ENCODE measurements at places on chromosomes 4 and X. TPM values are rescaled to one million over a fixed set of nuclear protein-coding genes. Genes with fewer than 3 reads are reported as not detected.

GRCh38 chrX:14030174-14030530, 460 bp upstream of the GEMIN8 start:
- DNase-seq = no peak

DNA sequence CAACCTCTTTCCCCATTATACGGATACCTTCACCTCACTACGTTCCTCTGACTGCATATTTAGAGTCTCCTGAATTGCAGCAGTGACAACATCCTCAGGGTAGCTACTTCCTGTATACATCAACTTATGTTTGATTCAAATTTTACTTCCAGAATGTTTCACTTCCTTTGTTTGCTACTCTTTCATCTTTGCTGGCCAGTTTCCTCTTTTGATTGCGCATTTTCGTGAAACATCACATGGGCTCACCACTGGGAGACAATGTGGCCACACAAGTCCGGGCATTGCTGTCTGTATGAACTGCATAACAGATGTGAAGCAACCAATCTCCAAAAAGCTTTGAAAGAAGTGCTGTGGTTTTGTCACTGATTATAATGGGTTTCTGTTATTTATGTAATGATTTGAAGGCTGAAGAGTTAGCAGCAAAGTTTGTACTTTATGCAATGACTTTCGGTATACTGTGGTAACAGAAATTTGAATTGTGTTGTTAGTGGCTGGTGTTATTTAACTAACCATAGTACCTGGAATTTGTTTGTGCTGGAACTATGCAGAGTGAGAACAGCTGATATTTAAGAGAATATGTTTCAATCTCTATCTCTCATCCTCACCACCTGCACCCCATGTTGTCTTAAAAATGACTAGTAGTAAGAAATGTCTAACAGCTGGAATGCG, 7.4 kb downstream of the SNCA start:
- no peak for DNase-seq

The TCEAL6 gene
- total RNA-seq = not detected

- no peak for DNase-seq
These were observed 260.4 kb downstream of the GALNTL6 start for GRCh38 chr4:172073590-172073989.

GRCh38 chr4:6324999-6325787, 55.5 kb downstream of the WFS1 start:
- no peak for DNase-seq

The GRPR gene
- total RNA-seq = not detected

The SLC10A4 gene
- not detected for total RNA-seq

GRCh38 chr4:125517831-125518230, 203.1 kb downstream of the FAT4 start:
- no peak for DNase-seq

DNA sequence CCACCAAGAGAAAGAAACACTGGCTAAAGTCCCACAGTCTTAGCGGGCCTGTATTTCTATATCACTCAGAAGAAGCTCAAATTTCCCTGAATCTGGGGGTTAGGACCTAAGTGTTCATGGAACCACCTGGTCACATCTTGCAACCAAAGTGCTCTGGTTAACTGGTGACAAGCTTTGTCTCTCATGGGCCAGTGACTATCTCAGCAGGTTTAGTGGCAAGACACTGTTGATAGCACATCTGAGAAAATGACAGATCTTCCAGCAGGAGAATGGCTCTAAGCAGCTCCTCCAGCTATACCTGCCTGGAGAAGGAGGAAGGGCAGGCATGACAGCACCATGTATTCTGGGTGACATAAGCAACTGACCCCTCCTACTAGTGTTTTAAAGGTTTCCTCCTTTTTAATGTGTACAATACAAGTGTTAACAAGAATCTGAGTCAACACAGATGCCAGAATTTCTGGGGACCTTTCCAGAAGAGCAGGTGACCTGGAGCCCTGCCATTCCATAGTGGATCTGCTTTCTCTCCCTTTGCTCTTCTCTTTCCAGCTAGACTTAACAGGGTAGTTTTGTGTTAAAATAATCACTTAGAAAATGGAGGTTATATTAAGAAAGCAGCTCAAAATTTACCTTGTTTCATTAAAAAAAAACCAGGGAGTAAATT, 17.3 kb upstream of the QRFPR start:
- no peak for DNase-seq

The BEX5 gene
- 9.2 TPM for total RNA-seq

GRCh38 chr4:57114973-57115372, 4.8 kb upstream of the IGFBP7 start:
- no peak for DNase-seq

GRCh38 chr4:186676531-186677161, 47.0 kb downstream of the FAT1 start:
- no peak for DNase-seq

The GPM6B gene
- not detected for total RNA-seq

DNA sequence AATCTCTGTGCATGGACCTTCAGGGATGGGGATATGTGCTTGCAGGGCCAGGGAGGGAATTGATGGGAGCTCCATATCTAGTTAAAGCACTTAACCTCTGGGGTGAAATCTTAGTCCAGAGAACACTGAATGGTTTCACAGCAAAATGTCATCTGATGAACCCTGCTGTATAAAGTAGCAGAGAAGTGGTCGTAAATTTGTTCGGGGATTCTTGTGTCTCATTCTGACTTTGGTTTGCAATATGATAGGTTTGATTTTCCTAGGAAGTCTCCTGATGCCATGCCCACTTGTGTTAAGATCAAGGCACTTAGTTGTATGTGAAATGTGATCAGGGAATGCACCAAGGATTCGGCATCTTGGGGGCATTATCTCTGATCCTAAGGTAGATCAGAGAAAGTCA, 96.9 kb downstream of the NHS start:
- no peak for DNase-seq

DNA sequence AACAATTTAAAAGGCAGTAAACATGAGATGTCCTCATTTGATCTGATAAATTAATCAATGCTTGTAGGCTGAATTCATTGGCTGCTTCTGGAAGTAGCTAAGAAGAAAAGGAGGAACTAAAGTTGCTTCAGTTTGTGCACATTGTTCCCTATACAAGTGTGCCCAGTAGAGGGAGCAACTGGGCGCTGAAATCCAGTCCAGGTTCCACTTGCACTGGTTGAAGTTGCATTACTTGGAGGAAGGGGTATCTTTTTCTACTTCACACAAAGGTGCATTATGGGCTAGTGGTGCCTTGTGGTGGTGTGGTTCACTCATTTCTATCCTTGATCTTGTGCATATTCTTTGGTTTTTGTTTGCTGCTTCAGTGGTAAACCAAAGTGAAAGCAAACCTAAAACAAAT, 67.9 kb upstream of the SOX3 start:
- DNase-seq = no peak

DNA sequence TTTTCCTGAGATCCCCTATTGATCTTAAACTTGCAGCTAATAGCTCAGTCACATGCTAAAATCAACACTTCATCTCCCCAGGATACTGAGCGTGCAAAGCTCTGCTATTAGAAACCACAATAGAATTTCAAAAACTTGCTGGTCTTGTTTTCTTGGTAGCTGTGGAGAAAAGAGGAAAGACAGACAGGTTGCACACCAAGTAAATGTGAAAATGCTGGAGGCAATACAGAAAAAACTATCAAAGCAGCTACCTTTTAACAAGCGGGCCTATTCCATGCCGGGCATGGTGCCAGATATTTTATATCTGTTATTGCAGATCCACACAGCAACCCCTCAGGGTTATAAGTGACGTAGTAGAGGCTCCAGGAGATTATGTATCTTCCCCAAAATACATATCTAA, 171.9 kb downstream of the DCTD start:
- no peak for DNase-seq

The ODAPH gene
- not detected for total RNA-seq

- DNase-seq = no peak
These were observed 284.9 kb downstream of the PCDH7 start for GRCh38 chr4:31005037-31005436.

DNA sequence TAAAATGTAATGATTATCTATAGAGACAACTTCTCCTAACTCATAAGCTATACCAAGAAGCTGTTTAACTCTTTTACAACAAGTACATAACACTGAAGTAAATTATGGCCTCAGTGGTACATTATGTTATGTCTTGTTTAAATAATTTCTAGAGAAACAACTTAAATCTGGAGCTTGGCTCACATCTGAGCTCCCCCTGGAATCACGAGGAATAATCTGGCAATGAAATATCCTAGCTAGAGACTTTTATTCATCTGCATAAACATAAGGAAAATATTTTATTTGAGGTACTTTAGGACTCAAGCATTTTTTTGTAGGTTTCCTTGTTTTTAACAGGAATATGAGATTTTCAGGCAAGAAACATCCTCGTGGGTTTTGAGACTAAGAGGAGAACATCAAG, 354.7 kb upstream of the SLC7A11 start:
- DNase-seq = no peak

- no peak for DNase-seq
These were observed 41.5 kb downstream of the SOWAHB start for GRCh38 chr4:76856243-76857073.

DNA sequence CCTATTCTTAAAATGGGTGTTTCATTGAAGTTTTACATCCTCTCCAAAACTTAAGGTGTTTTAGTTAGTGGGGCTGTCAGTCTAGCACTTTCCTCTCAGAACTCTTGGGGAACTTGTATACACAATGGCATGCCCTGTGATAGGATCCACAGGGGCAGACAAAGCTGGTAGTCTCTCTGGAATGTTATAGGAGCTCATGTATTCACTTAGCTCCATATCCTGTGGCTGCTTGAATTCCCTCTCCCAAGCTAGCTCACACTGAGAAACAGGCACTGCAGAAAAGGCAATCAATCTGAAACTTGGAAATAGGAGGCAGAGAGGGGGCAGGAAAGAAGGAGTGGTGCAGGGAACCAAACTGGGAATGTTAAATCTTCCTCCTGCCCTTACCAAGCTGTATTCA, 26.3 kb upstream of the ARMCX2 start:
- DNase-seq = no peak

- no peak for DNase-seq
These were observed 8.5 kb downstream of the COL25A1 start for GRCh38 chr4:109294006-109294405.

The ATOH1 gene
- total RNA-seq = not detected

GRCh38 chr4:185852961-185853360, 41.0 kb upstream of the SORBS2 start:
- DNase-seq = no peak

DNA sequence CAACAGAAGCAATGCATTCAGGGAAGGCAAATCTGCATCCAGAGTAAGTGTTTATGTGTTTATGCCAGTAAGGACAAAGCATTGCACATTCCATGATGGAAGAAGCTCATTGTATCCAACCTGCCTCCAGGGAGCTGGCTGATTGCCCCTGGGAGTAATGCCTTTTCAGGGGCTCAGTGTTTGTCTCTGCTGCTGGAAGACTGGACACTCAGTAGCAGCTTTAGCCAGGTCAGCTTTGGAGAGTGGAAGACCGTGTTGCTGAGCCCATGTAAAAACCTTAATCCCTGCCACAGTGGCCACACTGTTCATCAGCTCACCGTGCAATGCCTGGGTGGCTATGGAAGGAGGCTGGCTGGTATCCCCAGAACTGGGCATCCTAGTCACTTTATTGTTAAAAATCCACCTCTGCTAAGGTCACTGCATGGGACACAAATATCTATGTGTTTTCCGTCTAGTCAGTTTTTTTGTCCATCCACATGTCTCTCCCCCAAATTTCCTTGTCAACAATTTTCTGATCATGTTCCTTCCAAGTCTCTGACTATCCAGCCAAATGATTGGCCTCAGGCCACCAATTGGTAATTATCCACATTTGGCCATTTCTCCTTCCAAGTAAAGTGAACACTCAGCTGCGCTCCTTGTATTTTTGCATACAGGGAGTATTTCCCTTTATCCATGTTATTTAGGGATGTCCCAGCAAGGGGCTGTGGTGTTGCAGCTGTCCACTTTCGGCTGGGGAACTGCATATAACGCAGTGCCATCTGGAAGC, 2044.5 kb upstream of the AGA start:
- no peak for DNase-seq

DNA sequence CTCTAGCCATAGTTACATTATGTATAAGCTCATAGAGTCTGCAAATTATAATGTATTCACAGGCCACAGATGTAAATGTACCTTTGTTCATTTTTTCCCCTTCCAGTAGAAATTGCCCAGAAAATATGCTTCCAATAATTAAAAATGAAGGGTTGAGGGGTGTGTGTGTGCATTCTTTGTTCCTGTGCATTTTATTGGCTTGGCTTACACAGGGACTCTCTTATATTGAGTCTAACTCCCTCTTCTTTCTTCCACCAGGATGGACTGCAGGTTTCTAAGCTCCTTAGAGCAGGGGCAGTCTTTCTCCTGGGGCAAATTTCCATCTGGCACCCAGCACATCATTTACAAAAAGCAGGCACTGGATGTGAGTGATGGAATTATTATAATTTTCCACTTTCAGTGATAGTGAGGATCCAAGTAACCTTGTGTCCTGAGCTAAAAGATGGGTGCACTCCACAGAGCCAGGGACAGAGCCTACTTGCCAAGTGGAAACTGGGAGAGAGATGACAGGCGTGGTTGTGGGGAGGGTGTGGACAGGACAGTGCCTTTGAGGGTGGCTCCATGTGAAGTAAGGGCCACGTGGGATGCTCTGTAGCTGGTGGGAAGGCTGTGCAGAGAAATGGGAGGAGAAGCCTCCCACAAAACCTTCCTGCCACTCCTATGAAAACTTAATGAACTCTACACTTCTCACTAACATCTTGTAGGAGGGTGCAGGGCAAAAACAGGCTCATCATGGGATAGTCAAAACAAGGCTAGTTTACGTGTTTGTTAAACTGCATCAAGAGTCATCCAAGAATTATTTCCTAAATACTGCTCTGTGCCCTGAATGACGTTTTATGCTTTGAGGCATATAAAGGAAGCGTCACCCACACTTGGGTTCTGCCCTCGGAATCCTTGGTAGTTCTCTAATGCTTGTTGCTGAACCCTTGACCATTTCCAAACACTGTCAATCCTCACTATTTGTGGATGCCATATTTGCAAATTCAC, 16.0 kb downstream of the IGFBP7 start:
- DNase-seq = no peak

DNA sequence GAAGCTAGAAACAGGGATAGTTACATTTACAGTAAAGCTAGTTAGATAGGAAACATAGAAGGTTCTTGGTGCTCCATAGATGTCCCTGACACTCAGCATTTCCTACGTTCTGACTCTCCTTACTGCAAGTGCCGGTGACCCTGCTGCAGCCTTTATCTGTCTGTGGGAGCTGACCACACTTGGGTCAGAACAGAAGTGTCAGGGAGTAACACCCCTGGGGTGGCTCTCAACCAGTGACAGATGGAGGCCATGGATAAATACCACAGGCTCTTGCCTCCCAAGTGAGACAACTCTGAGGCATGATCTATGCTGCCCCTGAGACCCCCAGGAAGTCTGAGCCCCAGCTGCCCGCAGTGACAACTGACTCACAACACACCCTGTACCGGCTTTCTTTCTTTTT, 69.8 kb downstream of the ANXA3 start:
- DNase-seq = no peak

DNA sequence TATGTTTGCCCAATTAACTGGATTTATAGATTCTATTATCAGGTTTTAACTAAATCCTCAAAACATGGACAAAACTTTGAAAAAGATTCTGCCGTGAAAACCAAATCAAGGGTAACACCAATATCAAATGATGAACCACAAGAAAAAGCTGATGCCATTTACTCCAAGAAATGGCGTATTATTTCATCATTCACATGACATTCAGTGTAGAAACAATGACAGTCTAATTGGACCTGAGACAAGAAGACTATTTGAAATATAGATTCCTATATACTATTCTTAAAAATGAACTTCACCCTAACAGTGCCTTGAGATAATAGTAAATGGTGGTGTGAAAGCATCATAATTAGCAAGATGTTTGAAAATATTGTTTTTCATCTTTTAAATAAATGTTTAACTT, 4.8 kb downstream of the SLC25A31 start:
- DNase-seq = no peak

The TRPC3 gene
- total RNA-seq = not detected
